Glutamatergic neuron (in vitro differentiated cells): ENCODE measurements at places on chromosomes 13 and 19. TPM values are rescaled to one million over a fixed set of nuclear protein-coding genes. Genes with fewer than 3 reads are reported as not detected.

STAP2 gene
- total RNA-seq = 18.1 TPM

ZNF433 gene
- total RNA-seq = 4.5 TPM

TUBA3C gene
- total RNA-seq = not detected

ZNF329 gene
- 14.1 TPM for total RNA-seq

PTH2 gene
- total RNA-seq = 2.5 TPM

MAP2K7 gene
- total RNA-seq = 44.2 TPM

C3 gene
- total RNA-seq = 0.69 TPM

PODNL1 gene
- 8.9 TPM for total RNA-seq

C19orf85 gene
- not detected for total RNA-seq

LILRB5 gene
- 0.17 TPM for total RNA-seq

RNF17 gene
- total RNA-seq = not detected

GAMT gene
- total RNA-seq = 17.9 TPM

- peaks cover 4% of the 10 kb centered on the region for H3K27me3 ChIP-seq
- no peaks in the 10 kb centered on the region for H3K36me3 ChIP-seq
- no peak overlapping the region for H3K27ac ChIP-seq
- H3K4me1 ChIP-seq = no peaks in the 10 kb centered on the region
- H3K4me3 ChIP-seq = no peak overlapping the region
Measured at GRCh38 chr19:17977488-17977887, 10.6 kb downstream of the KCNN1 start.

- no peak for DNase-seq
- no peak overlapping the region for H3K4me3 ChIP-seq
- H3K4me1 ChIP-seq = peaks cover 22% of the 10 kb centered on the region
- H3K27me3 ChIP-seq = peaks cover 6% of the 10 kb centered on the region
- peak overlapping the region; percentile 22 for H3K27ac ChIP-seq
Measured at GRCh38 chr19:5054551-5055456, 85.9 kb downstream of the KDM4B start.

DNA sequence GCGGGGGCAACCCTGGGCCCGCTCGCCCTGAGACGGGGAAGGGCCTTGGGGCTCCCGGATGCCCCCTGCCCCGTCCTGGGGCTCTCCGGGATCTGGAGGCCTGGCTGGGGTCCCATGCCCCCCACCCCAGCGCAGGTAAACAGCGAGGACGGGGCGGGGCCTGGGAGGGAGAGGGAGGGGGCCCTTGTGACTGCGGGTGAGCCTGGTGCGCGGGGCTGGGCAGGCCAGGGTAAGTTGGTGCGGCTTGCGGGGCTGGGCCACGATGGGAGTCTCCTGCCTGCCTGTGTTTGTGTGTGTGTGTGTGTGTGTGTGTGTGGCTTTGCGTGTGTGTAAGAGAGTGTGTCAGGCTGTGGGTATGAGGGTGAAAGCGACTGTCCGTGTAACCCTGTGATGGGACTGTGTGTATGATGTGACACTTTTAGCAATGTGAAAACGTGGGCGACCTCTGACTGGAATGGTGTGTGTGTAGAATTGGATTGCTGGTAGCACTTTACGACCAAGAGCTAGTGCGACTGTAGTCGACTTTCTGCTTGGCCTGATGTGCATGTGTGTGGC is 426 bp downstream of the KLC3 start:
- no peak for DNase-seq
- H3K27me3 ChIP-seq = peaks cover 6% of the 10 kb centered on the region
- no peaks in the 10 kb centered on the region for H3K4me1 ChIP-seq

DNA sequence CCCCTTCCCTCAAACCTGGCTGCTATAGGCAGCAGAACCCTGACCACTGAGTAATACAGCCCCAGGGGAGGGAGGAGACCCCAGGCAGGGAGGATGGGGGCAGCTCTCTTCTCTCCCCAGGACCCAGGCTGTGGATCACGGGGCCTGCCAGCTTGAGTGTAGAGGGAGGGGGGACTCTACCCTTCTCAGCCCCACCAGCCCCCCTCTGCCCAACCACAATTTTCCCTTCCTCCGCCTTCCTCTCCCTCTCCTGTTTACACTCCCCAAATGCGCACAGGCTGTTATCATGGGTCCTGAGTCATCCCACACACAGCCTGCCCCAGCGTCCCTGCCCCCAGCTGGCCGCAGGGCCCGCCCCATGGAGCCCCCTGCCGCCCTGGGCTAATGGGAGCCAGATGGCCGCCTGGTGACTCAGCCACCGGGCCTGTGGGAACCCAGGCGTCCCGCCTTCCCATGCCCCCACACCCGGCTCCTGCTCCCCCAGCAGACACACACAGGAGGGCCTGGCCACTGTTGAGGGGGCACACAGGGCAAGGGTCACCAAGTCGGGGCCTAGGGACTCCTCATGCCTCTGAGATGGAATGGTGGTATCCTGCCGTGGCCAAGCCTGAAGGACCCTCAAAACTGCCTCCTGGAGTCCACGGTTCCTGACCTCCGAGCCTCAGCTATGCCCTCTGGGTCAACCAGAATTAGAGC is 13.6 kb downstream of the CCDC97 start:
- H3K4me3 ChIP-seq = peak overlapping the region; percentile 83
- H3K36me3 ChIP-seq = no peaks in the 10 kb centered on the region
- peak; percentile 67 for DNase-seq
- peak overlapping the region; percentile 97 for H3K27ac ChIP-seq
- H3K27me3 ChIP-seq = peaks cover 25% of the 10 kb centered on the region

DNA sequence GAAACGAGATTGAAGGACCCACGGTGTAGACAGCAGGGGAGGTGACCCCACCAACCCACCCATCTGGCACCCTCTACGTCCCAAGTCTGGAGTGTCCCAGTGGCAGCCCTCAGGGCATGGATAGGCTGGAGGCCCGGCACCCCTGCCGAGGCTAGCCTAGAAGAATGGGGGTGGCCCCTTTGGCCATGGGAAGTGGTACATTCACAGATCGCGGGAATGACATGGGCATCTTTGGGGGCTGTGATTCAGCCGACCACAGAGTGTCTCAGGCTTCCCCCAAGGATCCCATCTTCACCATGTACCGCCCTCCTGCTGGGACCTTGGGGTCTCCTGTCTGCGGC is 11.3 kb upstream of the MKNK2 start:
- peaks cover 15% of the 10 kb centered on the region for H3K27me3 ChIP-seq
- no peaks in the 10 kb centered on the region for H3K36me3 ChIP-seq
- peak overlapping the region; percentile 86 for H3K27ac ChIP-seq
- H3K4me1 ChIP-seq = peaks cover 11% of the 10 kb centered on the region
- peak overlapping the region; percentile 87 for H3K4me3 ChIP-seq

DNA sequence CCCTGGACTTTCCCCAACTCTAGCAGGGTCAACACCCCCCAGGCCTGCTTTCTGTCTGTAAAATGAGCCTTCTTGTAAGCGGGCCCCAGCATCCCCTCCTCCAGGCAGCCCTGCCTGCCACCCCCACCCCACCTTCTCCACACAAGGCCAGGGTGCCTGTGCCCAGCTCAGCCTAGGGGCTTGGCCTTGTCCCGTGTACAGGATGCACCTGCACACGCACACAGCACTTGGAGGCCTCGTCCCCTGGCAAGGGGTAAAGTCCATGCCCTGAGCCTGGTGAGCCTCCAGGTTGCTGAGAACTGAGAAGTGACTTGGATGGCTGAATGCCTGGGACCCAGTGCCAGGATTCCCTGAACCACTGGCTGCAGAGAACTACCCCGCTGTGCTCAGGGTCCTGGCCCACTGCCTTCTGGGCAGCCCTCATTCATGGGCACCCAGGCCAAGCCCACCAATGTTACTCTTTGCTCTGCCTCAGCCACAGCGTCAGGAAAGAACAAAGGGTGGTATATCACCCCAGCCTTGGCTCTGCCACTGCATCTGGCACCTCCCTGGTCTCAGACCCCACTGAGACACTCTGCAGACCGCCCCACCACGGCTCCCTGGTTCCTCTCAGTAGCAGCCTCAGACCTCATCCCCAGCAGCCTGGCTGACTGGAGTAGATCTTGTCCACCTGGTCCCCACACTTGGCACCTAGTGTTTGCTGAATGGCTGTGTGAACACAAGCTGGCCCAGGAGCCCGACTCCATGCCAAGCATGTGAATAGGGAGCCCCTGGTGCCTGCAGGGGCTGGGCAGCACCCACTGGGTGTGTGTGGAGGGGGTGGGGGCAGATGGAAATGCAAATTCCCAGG is 1.8 kb upstream of the TM6SF2 start:
- H3K4me1 ChIP-seq = peaks cover 19% of the 10 kb centered on the region
- H3K36me3 ChIP-seq = no peaks in the 10 kb centered on the region
- peaks cover 26% of the 10 kb centered on the region for H3K27me3 ChIP-seq
- DNase-seq = no peak
- H3K4me3 ChIP-seq = no peak overlapping the region

- DNase-seq = no peak
- peaks cover 12% of the 10 kb centered on the region for H3K27me3 ChIP-seq
- H3K27ac ChIP-seq = no peak overlapping the region
- H3K36me3 ChIP-seq = no peaks in the 10 kb centered on the region
- H3K4me1 ChIP-seq = no peaks in the 10 kb centered on the region
- H3K4me3 ChIP-seq = no peak overlapping the region
Measured at GRCh38 chr19:29013325-29013724, 199.6 kb downstream of the UQCRFS1 start.

GRCh38 chr19:28428663-28429348 is 784.1 kb downstream of the UQCRFS1 start:
- H3K4me3 ChIP-seq = no peak overlapping the region
- peaks cover 4% of the 10 kb centered on the region for H3K27me3 ChIP-seq
- no peak overlapping the region for H3K27ac ChIP-seq
- DNase-seq = no peak
- H3K36me3 ChIP-seq = peaks cover 15% of the 10 kb centered on the region
- no peaks in the 10 kb centered on the region for H3K4me1 ChIP-seq

DNA sequence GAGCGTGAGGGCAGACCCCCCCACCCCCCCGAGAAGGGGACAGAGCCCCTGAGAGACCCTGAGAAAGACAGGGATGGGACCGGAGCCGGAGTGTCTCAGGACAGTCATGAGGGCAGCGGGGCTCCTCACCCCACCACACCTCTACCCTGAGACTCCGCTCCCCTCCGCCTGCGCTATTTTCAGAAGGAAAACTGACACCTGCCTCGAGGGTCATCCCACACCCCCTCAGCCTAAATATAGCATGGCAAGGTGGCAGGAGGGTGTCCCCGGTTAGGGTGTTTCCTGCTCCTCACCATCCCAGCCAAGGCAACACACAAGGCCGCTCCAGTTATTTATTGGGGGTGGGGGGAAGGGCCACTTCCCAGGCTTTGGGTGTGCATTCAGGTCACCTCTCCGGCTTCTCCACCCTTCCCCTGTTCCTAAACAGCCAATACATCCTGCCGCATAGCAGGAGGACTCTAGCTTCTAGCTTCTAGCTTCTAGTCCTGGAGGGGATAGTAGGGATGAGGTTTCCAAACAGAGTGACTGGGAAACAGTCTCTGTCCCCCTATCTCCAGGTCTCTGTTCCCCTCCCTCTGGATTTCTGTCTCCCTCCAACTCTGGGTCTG is 1.4 kb upstream of the NTF4 start:
- peak overlapping the region; percentile 15 for H3K4me3 ChIP-seq
- H3K36me3 ChIP-seq = peaks cover 11% of the 10 kb centered on the region
- H3K27ac ChIP-seq = no peak overlapping the region
- H3K27me3 ChIP-seq = peaks cover 10% of the 10 kb centered on the region

DNA sequence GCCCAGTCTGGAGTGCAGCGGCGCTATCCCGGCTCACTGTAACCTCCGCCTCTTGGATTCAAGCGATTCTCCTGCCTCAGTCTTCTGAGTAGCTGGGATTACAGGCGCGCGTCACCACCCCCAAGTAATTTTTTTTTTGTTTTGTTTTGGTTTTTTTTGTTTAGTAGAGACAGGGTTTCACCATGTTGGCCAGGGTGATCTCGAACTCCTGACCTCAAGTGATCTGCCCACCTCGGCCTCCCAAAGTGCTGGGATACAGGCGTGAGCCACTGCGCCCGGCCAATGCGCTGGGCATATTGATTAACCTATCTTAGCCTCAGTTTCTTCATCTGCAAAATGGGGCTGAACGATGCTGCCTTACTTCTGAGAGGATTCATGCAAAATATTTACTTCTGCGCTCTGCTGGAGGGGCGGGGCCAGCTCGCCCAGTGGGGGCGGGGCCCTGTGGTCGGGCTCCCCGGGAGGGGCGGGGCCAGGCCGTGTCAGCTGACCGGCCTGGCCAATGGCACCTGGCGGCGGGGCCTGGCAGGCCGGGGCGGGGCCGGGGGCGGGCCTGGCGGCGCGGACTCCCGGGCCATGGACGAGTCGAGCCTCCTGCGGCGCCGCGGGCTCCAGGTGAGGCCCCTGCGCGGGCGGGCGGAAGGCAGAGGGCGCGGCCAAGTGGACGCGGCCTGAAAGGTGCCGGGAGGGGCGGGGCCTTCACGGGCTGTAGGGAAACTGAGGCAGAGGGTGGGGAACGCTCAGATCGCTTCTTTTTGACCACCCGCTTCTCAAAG is at the start of gene MAST3:
Gene MAST3, plus strand, starts transcription at position 562 of the 776 bp plus-strand sequence. Its CDS starts 15 bp downstream, at position 577.
- H3K4me1 ChIP-seq = peaks cover 2% of the 10 kb centered on the region
- peaks cover 4% of the 10 kb centered on the region for H3K27me3 ChIP-seq
- H3K27ac ChIP-seq = no peak within 1 kb of the TSS
- DNase-seq = peak; percentile 89

DNA sequence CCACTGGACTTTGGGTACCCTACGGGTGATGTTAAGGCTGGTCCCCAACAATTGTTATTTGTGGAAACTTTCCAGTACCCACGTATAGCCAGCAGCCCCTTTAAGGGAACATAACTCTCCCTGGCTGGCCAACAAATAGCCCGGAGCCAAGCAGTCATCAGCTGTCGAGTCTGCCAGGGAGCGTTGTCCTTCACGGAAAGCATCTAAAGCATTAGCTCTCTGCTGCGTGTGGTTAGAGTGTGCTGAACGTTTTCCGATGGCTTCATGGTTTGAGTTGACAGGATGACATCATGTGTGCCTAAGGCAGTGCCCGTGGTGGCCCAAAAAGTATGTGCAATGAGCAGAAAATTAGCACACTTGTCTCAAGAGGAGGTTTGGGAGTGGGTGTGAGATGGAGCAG is 3.3 kb upstream of the ZNF556 start:
- no peak overlapping the region for H3K4me3 ChIP-seq
- H3K27ac ChIP-seq = no peak overlapping the region
- H3K4me1 ChIP-seq = no peaks in the 10 kb centered on the region
- DNase-seq = no peak
- H3K36me3 ChIP-seq = peaks cover 7% of the 10 kb centered on the region

- no peaks in the 10 kb centered on the region for H3K36me3 ChIP-seq
- H3K27ac ChIP-seq = no peak overlapping the region
- H3K27me3 ChIP-seq = peaks cover 6% of the 10 kb centered on the region
- peaks cover 4% of the 10 kb centered on the region for H3K4me1 ChIP-seq
- H3K4me3 ChIP-seq = no peak overlapping the region
- no peak for DNase-seq
Measured at GRCh38 chr19:41758846-41759245, 3.5 kb downstream of the CEACAM6 start.

DNA sequence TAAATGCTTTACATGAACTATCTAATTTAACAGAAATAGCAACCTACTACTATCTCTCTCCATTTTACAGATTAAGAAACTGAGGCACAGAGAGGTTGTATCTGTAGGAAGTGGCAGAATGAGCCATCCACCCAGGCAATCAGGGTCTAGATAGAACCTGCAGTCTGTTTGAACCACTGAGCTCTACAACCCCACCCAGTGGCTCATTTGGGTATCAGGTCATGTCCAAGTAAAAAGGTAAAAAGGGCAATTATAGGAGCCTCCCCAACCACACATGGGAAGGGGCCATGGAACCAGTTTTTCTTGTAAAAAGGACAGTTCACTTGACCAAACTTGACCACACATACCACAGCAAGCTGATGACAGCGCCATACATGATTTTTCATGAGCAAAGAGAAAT is 92.9 kb upstream of the SGCG start:
- H3K4me1 ChIP-seq = no peaks in the 10 kb centered on the region
- peak; percentile 48 for DNase-seq
- H3K36me3 ChIP-seq = no peaks in the 10 kb centered on the region
- no peak overlapping the region for H3K4me3 ChIP-seq

- H3K4me3 ChIP-seq = no peak overlapping the region
- H3K36me3 ChIP-seq = no peaks in the 10 kb centered on the region
- no peak for DNase-seq
- H3K27ac ChIP-seq = no peak overlapping the region
Measured at GRCh38 chr19:44576843-44577565, 36.4 kb upstream of the IGSF23 start.
